ENCODE measurements at places on chromosomes 2 and 18.

DNA sequence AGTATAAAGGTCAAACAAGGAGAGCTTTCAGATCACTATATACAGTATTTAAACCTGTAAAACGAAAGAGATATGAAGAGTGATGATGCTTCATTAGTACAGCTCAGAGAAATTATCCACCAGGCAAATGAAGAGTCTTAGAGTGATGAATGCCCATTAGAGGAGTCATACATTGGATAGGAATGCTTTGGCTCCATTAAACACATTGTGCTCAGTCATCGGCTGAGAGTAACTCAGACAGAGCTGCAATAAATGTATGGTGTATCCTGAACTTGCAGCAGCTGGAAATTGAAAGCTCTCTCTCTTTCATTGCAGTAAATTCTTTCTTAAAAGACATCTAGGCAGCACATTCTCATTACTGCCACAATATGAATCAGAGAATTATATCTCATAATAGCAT, 340.8 kb upstream of the SPHKAP start:
- DNase-seq: no peak

- DNase-seq: peak; percentile 15
Observed at GRCh38 chr2:122451040-122451439, 695.6 kb downstream of the TSN start.

GRCh38 chr2:167692936-167693335, 554.5 kb downstream of the STK39 start:
- DNase-seq: no peak

GRCh38 chr18:63152791-63153190, 166.8 kb downstream of the BCL2 start:
- DNase-seq: no peak

DNA sequence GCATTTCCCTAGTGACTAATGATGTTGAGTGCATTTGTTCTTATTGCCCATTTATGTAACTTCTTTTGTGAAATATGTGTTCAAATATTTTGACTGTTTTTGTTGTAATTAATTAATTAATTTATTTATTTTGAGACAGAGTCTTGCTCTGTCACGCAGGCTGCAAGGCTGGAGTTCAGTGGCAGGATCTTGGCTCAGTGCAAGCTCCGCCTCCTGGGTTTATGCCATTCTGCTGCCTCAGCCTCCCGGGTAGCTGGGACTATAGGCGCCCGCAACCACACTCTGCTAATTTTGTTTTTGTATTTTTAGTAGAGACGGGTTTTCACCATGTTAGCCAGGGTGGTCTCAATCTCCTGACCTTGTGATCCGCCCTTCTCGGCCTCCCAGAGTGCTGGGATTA, 71.9 kb downstream of the TAF4B start:
- no peak for DNase-seq

DNA sequence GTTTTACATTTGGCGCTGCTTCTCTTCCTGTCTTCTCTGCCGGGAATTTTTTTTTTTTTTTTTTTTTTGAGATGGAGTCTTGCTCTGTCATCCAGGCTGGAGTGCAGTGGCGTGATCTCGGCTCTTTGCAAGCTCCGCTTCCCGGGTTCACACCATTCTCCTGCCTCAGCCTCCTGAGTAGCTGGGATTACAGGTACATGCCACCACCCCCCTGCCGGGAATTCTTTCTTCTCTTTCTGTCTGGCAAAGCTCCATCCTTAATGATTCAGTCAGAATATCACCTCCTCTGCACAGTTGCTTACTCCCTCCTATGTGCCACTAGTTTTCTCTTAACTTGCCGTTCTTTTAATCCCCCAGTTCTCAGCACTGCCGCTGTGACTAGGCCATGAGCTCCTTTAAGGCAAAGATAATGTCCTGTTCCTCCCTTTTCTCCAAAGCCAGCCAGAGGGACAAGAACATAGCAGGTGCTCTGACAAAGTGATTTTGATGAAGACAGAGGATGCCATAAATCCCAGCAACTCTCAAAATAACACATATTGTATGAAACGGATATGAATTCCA, 112.1 kb upstream of the LRATD1 start:
- no peak for DNase-seq

GRCh38 chr2:160372010-160372356, 121.6 kb downstream of the RBMS1 start:
- no peak for DNase-seq

DNA sequence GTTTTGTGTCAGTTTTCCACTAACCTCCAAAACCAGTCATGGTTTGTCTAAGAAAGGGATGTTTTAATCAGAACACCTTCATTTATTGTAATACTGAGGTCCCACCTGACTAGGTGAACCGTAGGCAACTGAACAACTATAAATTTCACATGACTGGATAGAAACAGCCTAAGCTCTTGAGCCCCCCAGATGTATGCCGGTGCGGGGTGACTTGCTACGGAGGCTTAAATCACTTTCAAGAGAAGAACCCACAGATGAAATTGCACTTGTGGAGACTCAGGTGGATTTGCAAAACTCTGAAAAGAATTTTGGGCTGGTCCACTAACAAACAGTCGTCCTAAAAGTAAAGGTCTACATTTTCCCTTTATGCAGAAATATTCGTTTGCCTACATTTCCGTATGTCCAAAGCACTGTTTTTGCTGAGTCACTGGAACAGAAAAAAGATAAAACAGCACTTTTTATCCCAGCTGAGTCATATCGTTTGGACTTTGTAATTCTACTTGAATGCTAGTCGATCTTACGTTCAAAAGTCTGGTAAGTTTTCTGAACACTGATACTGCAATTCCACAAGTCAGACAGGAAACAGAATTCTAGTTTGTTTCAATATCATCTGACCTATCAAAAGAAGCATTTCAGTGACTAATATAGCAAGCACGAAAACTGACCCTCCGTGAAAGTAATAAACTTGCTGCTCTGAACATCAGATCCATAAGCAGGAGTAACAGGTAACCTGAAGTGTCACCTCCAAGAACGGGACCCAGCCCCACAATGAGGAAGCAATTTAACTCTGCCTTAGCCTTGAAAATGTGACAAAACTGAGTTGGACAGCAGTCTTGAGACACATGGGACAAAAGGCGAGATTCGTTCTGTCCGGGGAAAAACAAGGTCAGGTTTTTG, 18.1 kb downstream of the ZNF516 start:
- no peak for DNase-seq

DNA sequence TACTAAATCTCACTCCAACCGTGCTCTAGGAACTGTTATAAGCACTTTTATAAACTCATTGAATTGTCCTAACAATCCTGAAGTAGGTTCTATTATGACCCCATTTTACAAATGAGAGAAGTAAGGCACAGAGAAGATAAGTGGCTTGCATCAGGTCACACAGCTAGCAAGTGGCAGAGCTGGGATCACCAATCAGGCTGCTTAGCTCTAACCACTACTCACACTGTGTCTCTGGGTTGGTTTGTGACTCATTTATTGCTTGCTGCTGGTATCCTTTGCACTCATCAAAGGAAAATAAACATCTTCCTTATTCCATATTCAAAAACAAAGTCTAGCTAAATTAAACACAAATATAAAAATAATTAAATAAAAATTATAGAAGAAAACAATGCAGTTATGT, 42.5 kb upstream of the IL1R2 start:
- no peak for DNase-seq

- DNase-seq: no peak
Observed at GRCh38 chr18:45688113-45688512, 35.9 kb upstream of the SLC14A1 start.

Data from NCI-H1105 treated with DMSO at 0.1 percent for 48 hours (cell line).